Fibroblast of pulmonary artery (primary cell): ENCODE measurements at places on chromosomes 12 and 14.

DNA sequence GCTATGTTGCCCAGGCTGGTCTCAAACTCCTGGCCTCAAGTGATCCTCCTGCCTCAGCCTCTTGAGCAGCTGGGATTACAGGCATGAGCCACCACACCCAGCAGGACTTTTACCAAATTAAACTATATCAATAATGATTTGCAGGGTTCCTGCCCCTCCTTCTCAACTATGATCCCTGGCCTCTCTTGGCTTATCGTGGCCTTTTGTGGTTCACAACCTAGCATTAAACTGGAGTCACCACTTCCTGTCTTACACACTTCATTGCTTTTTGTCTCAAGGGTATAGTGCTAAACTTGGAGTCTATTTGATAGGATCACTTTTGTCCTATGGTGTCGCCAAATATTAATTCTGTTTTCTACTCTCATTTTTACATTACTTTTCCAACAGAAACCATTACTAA lies 64.5 kb downstream of the SEC23A start:
- DNase-seq = no peak

DNA sequence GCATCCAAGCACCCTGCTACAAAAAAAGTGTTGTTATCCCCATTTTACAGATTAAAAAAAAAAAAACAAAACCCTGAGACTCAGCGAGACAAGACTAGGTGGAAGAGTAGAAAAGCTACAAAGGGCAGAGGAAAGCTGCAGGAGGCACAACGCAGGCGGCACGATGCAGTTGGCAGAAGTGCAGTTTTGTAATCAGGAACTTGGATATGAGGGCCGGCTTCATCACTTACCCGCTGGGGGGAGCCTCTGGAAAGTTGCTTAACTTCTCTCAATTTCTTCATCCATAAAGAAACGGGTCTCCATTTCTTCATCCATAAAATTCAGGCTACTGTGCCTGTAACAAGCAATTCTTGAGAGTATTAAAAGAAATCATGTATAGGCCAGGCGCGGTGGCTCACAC lies 33.1 kb upstream of the CCDC60 start:
- no peak for DNase-seq

DNA sequence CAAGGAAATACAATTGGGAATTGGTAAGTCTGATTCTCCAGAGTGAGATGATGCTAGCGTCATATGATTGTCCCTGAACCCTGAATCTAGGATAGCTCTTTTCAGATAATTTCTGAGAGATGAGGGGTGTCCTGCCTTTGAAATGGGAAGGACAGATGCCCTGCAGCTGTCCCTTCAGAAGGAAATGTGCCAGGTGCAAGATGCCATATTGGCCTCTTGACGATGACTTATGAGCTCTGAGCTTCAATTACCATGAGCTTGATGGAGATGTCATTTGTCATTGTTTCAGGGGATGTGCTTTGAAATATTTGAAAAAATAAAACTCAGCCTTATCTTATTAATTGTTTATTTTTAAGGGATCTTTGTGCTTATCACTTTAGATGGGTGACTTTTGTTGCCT lies 185.1 kb downstream of the DACT1 start:
- DNase-seq = no peak

DNA sequence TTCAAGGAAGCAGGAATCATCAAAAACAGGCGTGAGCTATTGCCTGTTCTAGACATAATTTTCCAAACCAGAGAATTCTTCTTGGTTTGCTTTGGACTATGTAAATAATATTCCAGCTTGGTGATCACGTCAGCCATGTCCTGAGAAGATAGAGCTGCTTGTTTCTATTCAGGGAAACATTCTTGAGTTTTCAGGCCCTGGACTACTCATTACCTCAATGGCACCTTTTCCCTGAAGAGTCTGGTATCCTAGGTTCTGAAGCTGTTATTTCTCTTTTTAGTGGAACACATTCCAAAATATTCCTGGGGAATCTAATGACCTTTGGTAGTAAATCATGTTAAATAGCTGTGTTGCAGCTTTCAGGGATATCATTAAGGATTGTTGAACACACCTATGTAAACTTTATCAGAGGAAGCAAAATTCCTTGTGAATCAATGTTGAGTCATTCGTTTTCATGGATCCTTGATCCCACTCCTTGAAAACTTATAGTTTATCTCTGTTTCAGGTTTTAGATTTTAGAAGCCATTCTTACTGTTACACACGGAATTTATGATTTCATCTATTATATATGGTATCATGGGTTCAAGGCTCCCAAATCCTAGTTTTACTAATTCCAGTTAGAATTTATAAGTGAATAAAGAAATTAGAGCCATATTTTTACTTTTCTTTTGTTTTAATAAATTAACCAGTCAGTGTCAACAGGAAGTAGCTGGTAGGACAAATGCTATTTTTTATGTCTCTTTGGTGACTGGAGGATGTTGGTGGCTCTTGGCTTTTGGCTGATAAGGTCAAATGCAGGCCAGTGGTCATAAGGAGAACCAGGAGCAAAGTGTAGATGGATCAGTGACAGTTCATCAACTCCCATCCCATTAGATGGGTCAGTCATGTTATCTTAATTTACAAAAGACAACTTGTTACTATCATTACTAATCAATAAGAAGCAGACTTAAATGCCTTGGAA lies 380.1 kb downstream of the ZFP36L1 start:
- DNase-seq = no peak

DNA sequence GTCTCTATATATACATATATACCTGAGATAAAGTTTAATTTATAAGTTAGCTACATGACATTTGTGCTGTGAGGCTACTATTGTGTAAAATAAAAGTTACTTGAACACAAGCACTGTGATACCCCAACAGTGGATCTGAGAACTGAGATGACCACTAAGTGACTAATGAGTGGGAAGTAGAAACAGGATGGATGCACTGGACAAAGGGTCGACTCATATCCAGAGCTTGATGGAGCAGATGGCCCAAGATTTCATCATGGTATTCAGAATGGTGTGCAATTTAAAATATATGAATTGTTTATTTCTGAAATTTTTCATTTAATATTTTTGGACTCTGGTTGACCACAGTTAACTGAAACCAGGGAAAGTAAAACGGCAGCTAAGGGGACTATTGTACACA lies 908.6 kb upstream of the MDGA2 start:
- DNase-seq = peak; percentile 12

GRCh38 chr14:51716610-51717009 lies 64.9 kb downstream of the FRMD6 start:
- DNase-seq = peak; percentile 14

GRCh38 chr14:59283361-59283760 lies 94.9 kb downstream of the DAAM1 start:
- peak; percentile 66 for DNase-seq

- peak; percentile 86 for DNase-seq
These were observed 386.2 kb downstream of the DIO2 start for GRCh38 chr14:79825046-79825521.
